ENCODE measurements at places on chromosomes 1 and 21. TPM values are rescaled to one million over a fixed set of nuclear protein-coding genes. Genes with fewer than 3 reads are reported as not detected.

DNA sequence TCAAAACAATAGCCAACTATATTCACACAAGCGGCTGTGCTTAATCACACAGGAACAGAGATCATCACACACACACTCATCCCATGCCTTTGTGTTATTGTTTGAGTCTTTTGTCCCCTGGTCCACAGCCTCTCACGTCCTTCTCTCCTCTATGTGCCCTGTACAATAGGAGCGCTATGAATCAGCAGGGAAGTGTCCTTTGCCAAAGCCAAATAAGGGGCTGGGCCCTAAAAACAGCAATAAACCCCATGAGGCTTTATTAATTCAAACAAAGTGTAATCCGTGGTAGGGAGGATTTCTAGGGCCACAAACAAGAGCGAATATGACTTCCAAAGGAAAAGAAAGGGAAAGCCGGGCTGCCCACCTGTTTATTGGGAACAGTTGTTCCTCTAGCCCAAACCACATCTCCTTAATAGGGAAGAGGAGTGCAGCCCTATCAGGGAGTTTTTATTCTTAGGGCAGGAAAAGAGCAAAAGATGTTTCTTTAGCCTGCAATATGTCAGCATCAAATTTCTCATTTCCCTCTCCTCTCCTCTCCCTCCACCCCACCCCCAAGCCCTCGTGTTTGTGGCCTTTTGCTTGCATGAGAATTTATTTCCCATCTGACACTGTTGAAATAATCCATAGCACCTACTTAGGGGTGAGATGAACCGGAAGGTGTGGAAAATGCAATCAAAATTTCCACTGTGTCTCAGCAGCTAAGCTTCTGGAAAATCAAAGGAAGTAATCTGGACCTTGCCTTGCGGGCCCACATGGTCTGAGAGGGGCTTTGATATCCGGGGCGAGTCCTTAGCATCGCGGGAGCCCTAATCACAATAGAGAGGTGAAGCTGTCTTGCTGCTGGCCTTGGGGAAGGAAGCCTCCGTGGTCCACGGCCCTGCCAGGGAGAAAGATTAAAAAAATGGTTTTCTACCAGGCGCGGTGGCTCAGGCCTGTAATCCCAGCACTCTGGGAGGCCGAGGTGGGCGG, 45.3 kb upstream of the ITPKB start:
- no peaks in the 10 kb centered on the region for H3K27me3 ChIP-seq
- H3K4me3 ChIP-seq, result no peak overlapping the region
- peak overlapping the region; percentile 52 for H3K27ac ChIP-seq
- no peaks in the 10 kb centered on the region for H3K36me3 ChIP-seq
- DNase-seq, result peak; percentile 93

The MPC2 gene
- total RNA-seq, result 60.8 TPM

GRCh38 chr1:145936247-145936646, 9.0 kb upstream of the RBM8A start:
- H3K4me3 ChIP-seq, result no peak overlapping the region
- no peaks in the 10 kb centered on the region for H3K4me1 ChIP-seq
- DNase-seq, result no peak
- H3K27ac ChIP-seq, result no peak overlapping the region

DNA sequence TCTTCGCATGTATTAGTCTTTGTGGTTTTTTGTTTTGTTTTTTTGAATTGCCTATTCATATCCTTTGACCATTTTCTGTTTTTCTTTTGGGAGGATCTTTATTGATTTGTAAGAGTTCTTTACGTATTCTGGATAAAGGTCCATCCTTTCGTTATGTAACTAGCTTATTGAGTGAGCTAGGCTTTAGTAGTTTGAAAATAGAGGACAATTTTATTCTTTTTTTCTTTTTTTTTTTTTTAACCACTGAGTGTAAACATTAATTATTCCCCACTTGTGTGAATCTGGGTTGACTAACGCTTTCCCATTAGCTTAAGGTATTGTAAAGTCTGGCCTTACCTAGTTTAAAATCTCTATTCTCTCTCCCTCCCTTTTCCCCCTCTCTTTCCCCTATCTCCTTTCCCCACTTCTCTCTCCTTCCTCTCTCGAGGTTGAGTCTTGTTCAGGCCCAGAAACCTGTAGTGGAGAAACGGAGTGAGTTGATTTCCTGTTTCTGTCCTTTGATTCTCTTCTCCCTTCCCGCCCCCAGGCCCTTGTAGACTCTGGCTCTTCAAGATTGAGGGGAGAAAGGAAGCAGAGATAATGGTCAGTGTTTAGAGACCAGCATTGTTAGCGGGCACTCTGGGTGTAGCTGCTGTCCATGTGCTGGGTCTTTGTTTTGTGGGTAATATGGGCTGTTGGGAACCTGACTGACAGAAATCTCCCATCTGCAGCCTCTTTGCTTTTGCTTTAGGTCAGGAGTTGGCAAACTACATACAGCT, 1.5 kb downstream of the MORC3 start:
- H3K36me3 ChIP-seq, result no peaks in the 10 kb centered on the region
- H3K4me1 ChIP-seq, result peaks cover 32% of the 10 kb centered on the region
- no peaks in the 10 kb centered on the region for H3K27me3 ChIP-seq
- peak overlapping the region; percentile 77 for H3K27ac ChIP-seq
- DNase-seq, result peak; percentile 35

The KAZN gene
- total RNA-seq, result 2.5 TPM

The WNT9A gene
- 36.6 TPM for total RNA-seq

The SIKE1 gene
- 136 TPM for total RNA-seq

DNA sequence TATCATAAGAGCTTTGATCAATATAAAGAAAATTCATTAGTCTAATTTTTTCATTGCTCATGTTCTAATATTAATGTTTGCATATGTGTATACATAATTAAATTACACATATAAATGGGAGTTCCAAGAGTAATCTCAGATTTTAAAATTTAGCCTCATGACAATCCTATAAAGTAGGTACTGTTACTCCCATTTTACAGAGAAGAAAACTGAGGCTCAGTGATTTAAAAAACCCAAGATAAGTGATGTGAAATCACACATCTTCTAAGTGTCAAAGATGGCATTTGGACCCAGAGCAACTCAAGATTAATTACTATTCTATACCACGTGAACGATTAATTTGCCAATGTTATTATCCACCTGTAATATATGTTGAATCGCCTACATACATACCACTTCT, 122.3 kb downstream of the TM2D1 start:
- H3K36me3 ChIP-seq, result no peaks in the 10 kb centered on the region
- no peak for DNase-seq
- H3K4me1 ChIP-seq, result peaks cover 16% of the 10 kb centered on the region
- H3K4me3 ChIP-seq, result no peak overlapping the region

DNA sequence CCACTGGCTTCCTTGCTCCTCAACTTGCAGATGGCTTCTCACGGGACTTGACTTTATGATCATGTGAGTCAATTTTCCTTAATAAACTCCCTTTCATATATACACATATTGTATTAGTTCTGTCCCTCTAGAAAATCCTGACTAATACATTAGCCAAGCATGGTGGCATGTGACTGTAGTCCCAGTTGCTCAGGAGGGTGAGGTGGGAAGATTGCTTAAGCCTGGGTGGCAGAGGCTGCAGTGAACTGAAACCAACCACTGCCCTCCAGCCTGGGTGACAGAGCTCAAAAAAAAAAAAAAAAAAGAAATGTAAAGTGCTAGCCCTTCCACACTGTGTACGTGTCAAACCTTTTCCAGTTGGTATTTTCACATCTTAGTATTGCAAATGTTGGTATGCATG, 857.0 kb downstream of the LTN1 start:
- DNase-seq, result no peak
- H3K4me3 ChIP-seq, result no peak overlapping the region
- H3K36me3 ChIP-seq, result no peaks in the 10 kb centered on the region
- no peaks in the 10 kb centered on the region for H3K4me1 ChIP-seq

The ZNF593OS gene
- not detected for total RNA-seq

DNA sequence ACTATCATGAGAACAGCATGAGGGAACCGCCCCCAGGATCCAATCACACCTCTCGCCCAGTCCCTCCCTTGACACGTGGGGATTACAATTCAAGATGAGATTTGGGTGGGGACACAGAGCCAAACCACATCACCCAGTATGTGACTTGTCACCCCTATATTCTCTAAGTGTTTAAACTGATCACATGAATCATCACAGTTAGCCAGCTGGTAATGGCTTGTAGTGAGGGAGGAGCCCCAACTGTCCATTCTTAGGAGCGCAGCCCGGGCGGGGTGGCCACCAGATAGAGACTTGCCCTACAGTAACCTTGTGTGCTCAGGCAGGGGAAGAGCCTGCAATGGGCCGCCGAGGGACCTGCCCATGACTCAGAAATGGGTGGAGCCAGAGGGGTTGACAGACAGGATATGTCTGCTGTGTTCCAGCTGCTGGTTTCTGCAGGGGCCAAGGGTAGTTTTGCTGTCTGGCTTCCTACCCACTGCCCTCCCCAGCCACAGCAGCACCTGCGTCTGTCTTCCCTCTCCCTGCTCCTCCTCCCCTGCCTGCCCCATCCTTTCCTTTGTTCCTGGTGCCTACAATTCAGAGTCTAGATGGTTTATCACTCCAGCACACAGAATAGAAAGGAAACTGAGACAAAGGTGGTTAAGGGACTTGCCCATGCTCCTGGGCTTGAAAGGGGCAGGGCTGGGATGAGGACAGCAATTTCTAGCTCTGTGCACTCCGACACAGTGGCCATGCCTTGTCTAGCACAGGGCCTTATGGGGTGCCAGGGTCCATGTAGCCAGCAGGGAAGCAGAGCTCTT, 9.2 kb downstream of the ABCG1 start:
- H3K27ac ChIP-seq, result no peak overlapping the region
- H3K4me3 ChIP-seq, result no peak overlapping the region
- peaks cover 10% of the 10 kb centered on the region for H3K4me1 ChIP-seq
- H3K36me3 ChIP-seq, result no peaks in the 10 kb centered on the region

The KCNH1 gene
- not detected for total RNA-seq

- no peak overlapping the region for H3K27ac ChIP-seq
- no peak for DNase-seq
- no peaks in the 10 kb centered on the region for H3K4me1 ChIP-seq
Measured at GRCh38 chr1:169261884-169262283, 105.7 kb downstream of the NME7 start.

The GUCA2B gene
- total RNA-seq, result not detected

The CREG1 gene
- total RNA-seq, result 63.9 TPM
